ENCODE measurements at places on chromosomes 5 and 9.
A peak's percentile ranks its signal among the peaks of the same experiment; 100 is the strongest.

GRCh38 chr5:157563373-157563928, 12.1 kb downstream of the ADAM19 start:
- no peak for DNase-seq

DNA sequence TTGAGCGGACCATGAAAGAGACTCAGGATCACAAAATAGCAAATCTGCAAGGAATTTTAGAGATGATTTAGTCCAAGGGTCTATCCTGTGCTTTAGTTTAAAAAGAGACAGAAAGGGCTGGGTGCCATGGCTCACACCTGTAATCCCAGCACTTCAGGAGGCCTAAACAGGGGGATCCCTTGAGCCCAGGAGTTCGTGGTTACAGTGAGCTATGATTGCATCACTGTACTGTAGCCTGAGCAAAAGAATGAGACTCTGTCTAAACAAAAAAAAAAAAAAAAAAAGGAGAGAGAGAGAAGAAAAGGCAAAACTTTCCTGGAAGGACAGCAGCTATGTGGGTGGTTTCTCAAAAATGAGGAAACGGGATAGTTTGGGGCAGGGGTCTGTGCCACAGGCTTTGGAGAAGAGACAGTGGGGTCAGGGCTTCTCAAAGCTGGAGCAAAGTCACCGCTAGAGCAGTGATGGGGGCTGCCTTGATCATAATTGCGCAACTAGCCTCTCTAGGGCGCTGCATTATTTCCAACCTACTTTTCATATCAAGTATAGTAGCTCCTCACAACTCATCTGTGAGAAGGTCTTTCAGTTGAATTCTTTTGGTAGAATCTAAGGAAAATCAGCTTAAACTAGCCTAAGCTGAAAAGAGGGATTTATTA, 8.5 kb upstream of the ANKH start:
- no peak for DNase-seq

DNA sequence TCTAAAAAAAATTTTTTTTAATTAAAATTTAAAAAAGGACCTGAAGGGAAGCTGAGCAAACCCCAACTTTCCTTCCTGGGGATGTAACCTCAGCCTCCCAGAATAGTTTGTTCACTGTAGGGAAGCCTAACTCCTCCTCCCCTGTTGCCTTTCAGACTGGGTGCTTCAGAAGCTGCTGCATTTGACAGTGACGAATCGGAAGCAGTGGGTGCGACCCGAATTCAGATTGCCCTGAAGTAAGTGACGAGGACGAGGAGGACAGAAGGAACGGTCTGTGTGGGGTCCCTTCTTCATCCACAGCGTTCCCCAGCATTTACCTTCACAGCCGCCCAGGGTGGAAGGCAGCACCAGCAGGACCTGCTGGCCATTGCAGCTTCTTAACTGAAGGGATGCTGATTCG, 57.7 kb upstream of the RARS1 start:
- no peak for DNase-seq

- DNase-seq: no peak
Measured at GRCh38 chr5:169909945-169910344, 70.3 kb downstream of the INSYN2B start.

DNA sequence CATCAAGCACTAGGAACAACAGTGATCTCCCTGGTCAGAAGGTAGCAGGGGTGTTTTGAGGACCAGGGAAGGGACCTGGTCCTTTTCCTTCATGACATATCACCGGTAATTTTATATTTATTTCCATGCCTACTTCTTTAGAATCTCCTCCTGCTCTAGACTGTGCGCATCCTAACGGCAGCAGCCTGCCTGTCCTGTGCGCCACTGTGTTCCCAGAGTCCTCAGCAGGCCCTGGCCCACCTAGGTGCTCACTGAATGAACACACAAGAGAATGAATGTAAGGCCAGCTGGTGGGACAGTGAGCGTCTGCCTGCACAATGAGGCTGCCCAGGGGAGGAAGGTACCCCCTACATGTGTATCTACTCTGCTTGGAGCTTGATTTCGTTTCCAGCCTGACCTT, 51.5 kb downstream of the C5orf15 start:
- no peak for DNase-seq

DNA sequence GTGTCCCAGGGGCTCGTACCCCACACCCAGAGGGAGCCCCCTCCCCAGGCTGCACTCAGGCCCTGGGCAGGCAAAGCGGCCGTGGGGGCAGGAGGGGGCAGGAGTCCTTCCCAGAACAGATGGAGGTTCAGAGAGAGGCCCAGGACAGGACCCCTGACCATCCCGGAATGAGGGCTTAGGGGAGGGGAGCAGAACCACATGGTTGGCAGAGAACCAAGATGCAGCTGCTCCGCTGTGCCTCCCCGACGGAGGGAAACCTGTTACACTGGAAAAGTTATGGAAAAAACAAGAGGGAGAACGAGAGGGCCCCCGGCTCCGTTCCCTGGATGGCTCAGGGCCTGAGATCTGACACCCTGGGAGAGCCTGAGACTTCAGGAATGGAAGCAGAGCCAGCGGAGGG, 22.7 kb downstream of the SLC12A7 start:
- DNase-seq: no peak

- no peak for DNase-seq
Measured at GRCh38 chr9:137446851-137447471, 5.8 kb upstream of the ENTPD8 start.

DNA sequence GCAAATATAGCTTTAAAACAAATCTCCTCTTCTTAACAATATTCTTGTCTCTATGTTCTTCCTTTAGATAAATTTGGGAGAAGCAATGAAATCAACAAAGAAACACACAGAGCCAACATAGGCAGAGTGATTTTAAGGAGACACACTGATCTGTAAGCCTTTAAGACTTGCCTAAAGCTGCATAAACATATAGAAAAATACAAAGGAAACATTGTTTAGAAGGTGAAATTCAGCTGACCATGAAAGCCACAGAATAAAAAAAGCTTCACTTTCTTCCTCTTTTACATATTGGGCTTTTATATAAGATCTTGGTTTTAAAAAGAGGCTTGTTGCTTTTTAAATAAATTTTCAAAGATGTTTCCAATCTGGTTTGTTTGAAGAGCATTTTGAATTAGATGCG, 1277.5 kb downstream of the EFNA5 start:
- DNase-seq: no peak

DNA sequence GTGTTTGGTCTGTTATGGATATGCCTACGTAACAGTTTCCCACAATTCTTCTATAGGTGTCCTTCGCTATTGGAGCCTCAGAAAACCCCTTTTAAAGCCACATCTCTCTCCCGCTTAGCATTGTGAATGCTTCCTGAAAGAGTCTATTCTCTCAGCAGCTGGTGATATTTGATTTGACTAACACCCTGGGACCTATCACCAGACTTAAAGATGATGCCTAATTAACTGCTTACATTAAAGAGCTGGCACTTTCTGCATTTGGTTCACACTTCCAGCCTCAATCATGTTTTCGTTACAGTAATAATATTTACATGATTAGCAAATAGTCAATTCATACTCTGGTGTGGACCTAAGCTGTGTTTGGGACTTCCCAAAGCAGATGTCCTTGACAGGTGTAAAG, 90.1 kb upstream of the VLDLR start:
- DNase-seq: no peak

DNA sequence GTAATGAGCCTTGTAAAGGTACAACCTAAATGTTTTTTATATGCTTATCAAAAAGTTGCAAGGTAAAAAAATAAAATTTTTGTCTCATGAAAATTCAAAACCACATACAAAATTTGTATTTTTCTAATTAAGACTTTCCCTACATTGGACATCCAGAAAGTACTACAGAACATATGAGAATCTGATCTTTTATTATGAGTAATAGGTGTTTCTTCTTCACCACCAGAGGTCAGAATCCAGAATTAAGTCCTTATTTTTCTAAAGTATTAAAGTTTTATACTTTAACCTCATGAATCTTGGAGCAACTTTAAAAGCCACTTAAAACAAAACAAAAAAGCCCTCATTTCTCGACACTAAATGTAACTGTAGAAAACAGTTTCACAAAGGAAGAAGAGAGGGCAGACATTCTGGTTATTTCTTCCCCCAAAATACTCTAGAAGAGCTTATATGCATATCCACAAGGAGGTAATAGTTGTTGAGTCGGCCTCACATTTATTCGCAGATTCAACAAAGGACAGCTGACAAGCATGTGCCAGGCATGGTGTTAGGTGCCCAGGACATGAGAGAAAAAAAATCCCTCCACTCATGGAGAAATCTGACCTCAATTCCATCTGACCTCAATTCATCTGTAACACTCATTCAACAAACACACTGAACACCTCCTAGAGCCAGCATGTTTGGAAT, 69.3 kb downstream of the MLLT3 start:
- no peak for DNase-seq

DNA sequence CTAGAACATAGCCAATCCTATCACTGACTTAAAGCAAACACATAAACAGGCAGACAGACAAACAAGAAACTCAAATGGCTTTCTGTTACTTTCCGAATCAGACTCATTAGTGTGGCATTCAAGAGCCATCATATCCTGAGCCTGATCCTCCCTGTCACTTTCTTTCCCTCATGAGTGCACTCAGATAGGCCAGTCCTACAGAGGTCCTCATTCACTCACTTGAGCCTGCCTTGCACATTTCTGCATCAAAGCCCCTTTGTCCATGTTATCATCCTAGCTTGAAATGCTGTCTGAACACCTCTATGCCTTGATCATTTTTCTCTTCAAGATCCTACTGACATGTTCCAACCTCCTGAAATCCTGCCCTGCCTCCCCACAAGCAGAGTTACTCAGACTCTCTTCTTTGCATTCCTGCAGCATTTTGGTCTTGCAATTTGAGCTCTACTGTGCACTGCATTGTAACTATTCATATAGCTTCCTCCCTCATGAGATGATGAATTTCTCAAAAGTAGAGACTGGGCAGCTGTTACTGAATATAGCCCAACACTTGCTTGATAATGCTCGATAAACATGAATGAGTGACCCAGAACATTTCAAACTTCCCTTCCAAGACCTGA, 126.9 kb downstream of the PALM2AKAP2 start:
- DNase-seq: no peak

DNA sequence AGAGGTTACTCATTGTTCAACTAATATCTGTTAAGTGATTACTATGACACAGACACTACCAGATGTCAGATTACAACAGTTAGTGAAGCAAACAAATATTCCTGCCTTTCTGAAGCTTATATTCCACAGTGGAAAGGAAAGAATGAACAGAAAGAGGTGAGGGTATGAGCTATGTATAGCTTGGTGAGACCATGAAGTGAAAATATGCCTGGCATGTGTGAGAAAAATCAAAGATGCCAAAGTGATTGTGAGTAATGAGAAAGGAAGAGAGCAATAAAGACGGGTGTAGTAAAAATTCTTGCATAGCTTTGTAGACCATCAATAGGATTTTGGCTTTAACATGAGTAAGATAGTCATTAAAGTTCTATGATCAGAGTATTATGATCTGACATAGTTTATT, 734.5 kb upstream of the NUDT12 start:
- DNase-seq: peak; percentile 39
